Osteocyte (in vitro differentiated cells): ENCODE measurements at places on chromosomes 16 and 17. TPM values are rescaled to one million over a fixed set of nuclear protein-coding genes. Genes with fewer than 3 reads are reported as not detected.
A peak's percentile ranks its signal among the peaks of the same experiment; 100 is the strongest.

DNA sequence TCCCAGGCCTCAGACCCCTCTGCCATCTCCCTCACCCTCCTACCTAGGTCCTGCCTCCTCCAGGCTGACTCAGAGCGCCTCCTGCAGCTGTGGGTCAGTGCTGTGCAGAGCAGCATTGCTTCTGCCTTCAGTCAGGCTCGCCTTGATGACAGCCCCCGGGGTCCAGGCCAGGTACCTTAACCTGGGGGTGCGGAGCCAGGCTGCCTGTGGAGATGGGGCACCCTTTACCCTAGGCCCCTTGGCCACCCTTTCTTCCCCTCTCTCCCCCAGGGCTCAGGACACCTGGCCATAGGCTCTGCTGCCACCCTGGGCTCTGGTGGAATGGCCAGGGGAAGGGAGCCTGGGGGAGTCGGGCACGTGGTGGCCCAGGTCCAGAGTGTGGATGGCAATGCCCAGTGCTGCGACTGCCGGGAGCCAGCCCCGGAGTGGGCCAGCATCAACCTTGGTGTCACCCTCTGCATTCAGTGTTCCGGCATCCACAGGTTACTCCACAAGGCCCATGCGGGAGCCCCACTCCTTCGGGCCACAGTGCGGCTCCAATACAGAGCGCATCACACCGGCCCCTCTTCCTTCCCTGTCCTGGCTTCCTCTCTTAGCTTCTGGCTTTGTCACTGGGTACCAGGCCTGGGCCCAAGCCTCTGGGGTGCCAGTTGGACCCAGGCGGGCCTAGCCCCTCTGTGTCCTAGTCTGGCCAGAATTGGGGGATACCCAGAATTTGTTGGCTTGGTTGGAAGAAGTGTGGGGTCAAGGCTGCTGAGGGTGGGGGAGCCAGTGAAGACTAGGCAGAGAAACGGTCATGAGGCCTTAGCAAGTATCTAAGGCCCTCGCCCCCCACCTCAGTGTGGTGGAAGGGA lies 5.0 kb upstream of the KCTD11 start:
- DNase-seq, result no peak
- H3K4me1 ChIP-seq, result peaks cover 15% of the 10 kb centered on the region
- no peak overlapping the region for H3K27ac ChIP-seq
- no peak overlapping the region for H3K4me3 ChIP-seq

GRCh38 chr17:30091121-30091670 lies 25.4 kb upstream of the NSRP1 start:
- H3K4me1 ChIP-seq, result peaks cover 21% of the 10 kb centered on the region
- H3K27me3 ChIP-seq, result peaks cover 2% of the 10 kb centered on the region
- no peak overlapping the region for H3K4me3 ChIP-seq
- DNase-seq, result no peak

DNA sequence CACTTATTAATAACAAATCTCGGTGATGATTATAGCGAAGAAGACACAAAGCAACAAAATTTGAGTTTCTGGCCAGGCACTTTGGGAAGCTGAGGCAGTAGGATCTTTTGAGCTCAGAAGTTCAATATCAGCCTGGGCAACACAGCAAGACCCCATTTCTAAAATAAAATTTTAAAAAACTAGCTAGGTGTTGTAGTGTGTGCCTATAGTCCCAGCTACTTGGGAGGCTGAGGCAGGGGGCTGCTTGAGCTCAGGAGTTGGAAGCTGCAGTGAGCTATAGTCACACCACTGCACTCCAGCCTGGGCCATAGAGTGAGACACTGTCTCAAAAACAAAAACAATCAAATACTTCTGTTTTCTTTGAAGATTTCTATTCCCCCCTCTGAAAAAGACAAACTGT lies 104.9 kb downstream of the SYCE1L start:
- no peak overlapping the region for H3K4me3 ChIP-seq
- H3K27me3 ChIP-seq, result no peaks in the 10 kb centered on the region
- H3K4me1 ChIP-seq, result peaks cover 23% of the 10 kb centered on the region
- no peak overlapping the region for H3K27ac ChIP-seq

DNA sequence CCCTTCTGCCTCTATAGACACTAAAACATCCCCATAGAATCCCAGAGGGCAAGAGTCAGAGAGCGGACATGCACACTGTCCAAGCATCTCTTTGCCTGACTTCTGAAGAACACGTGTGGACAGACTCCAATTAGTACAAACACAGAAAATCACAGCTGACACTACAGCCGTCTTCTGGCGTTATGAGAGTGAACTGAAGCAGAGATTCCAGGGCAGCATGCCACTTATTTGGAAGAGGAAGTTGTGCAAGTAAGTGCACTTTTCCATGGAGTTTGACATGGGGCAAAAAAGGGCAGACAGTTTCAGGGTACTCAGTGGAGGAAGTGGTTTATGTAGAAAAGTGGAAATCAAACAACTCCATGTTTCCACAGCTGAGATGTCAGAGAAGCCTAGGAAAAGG lies 16.8 kb upstream of the ZNF287 start:
- H3K36me3 ChIP-seq, result no peaks in the 10 kb centered on the region
- peak; percentile 34 for DNase-seq
- peaks cover 19% of the 10 kb centered on the region for H3K4me1 ChIP-seq
- H3K27ac ChIP-seq, result no peak overlapping the region
- no peak overlapping the region for H3K4me3 ChIP-seq

- no peaks in the 10 kb centered on the region for H3K36me3 ChIP-seq
- H3K4me3 ChIP-seq, result no peak overlapping the region
- peaks cover 3% of the 10 kb centered on the region for H3K4me1 ChIP-seq
- no peak for DNase-seq
Observed at GRCh38 chr17:75589919-75590303, 2.3 kb downstream of the MYO15B start.

DNA sequence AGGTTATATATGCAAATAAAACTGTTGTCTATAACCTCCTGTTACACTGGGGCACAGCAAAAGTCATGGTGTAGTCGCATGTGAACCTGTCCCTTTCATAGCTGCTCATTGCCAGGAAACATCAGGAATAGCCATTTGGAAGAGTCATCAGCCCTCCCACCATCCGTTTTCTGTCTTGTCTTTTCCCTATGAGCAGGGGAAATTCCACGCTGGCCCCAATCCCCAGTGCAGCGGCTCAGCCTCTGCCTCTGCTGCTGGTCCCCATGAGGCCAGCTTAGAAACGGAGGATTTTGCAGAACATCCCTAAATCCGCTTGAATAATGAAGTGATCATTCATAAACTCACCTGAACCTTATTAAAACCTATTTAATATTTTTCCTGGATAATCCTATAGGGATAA lies 10.5 kb downstream of the MAPT start:
- no peak overlapping the region for H3K4me3 ChIP-seq
- peaks cover 62% of the 10 kb centered on the region for H3K27me3 ChIP-seq
- no peaks in the 10 kb centered on the region for H3K36me3 ChIP-seq
- DNase-seq, result no peak

- no peak for DNase-seq
- no peaks in the 10 kb centered on the region for H3K27me3 ChIP-seq
Observed at GRCh38 chr17:21210411-21211076, 3.4 kb downstream of the TMEM11 start.

Gene TNP2
- not detected in 2 replicates for total RNA-seq

Gene ARL17B
- total RNA-seq, result 11.2 and 11.4 TPM in 2 replicates

Gene NACA2
- not detected in 2 replicates for total RNA-seq

Gene VASN
- 62.7 and 63.1 TPM in 2 replicates for total RNA-seq
